ENCODE measurements at places on chromosomes 7 and 10.

- DNase-seq: no peak
These were observed 21.1 kb downstream of the MKRN1 start for GRCh38 chr7:140458201-140458600.

DNA sequence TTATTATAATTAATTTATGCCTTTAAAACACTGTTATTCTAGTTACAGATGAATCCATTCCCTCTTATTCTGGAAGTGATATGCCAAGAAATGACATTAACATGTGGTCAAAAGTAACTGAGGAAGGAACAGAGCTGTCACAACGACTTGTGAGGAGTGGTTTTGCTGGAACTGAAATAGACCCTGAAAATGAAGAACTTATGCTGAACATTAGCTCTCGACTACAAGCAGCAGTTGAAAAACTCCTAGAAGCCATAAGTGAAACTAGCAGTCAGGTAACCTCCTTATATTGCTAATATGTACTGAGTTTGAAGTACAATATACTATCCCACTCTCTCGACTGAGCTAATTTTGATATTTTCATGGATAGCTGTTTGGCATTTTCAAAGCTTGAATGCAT lies 81.6 kb downstream of the CYP51A1 start:
- no peak for DNase-seq

DNA sequence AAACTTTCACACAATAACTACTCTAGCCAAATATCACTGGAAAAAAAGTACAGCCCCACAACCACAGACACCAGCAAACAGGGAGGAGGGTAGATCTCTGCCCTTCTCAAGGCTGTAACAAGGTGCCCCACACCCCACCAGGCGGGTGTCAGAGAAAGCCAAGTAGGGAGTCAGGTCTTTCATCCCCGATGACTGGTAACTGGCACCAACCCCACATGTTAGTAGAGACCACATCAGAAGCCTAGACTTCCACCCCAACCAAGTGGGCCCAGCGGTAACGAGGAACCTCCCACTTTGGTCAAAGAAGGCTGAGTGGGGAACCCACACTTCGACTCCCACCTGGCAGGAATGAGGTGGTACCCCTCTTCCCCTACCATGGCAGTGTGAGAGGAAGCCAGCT lies 16.4 kb upstream of the RUFY2 start:
- DNase-seq: peak; percentile 6

GRCh38 chr7:7114575-7115291 lies 67.6 kb upstream of the C1GALT1 start:
- DNase-seq: no peak

- no peak for DNase-seq
These were observed 20.8 kb upstream of the CYTH3 start for GRCh38 chr7:6293202-6293601.

DNA sequence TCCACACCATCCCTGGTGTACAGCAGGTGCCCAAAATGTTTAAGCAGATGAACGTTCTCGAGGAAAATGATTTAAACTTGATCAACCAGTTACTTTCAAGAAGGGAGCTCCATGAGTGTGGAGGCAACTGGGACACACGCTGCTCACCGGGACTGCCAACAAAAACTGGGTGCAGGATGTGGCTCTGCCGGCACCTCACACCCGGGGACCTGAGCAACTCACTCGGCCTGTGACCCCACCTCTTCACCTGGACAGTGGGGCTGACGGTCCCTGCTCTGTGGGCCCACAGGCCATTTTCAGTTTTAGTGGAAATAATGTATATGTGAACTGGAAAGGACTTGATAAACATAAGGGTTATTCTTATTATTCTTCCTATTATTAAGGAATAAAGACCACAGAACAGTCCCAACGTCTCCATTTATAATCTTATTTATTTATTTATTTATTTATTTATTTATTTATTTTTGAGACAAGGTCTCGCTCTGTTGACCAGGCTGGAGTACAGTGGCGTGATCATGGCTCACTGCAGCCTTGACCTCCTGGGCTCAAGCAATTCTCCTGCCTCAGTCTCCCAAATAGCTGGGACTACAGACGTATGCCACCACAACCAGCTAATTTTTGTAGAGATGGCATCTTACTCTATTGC lies 60.6 kb downstream of the RGS10 start:
- DNase-seq: no peak

All from effector CD4-positive, alpha-beta T cell (primary cell).